ENCODE measurements at places on chromosomes 7 and 10.

DNA sequence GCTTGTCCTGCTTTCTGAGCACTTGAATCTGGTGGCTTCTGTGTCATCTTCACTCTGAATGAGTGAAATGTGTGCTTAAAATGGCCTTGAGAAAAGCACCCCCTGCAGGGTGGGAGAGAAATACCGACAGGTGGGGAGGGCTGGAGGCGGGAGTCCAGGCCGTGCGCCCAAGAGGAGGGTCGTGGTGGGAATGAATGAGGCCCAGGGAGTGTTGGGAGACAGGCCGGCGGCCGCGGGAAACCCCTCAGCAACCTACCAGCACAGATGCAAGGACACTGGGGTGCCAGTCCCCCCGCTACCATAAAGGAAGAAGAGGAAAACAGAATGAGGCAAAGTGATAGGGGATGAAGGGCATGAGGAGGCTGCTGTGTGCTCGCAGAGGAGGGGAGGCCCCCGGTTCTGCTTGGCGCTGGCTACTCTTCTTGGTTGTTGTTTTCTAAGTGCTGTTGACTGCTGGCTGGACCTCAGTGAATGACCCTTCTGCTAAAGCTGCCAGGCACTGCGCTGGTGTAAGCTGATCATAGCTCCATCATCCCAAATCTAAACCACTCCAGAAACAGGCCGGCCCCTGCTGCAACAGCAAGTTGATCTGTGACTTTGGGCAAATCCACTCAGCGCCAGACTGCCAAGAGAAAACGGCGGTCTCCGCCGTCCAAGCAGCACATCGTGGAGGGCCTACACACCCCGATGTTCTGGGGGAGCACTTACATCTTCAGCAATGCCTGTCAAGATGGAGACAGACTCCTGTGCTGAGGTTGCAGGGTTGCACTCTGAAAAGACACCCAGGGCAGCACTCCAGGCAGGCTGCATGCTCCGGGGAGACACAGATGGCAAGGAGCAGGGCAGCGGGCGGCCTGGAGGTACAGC lies 378.5 kb downstream of the DNAJB6 start:
- no peak for DNase-seq

DNA sequence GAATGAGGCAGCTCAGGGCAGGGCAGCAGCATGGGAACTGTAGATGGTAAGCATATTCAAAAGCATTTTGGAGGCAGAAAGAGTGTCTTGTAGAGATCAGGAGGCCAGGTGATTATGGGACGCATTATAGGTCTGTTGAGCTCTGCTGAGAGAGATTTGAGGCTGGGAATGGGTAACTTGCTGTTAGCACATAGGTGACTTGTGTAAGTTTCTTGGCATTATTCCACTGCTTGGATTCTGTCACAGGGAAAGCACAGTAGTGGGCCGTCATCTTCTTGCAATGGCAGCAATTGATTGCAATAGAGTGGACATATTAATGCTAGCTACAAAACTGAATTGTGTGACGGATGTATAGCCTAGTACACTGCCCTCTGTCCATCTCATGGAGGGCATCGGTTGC lies 434.3 kb upstream of the IGFBP3 start:
- DNase-seq: no peak

DNA sequence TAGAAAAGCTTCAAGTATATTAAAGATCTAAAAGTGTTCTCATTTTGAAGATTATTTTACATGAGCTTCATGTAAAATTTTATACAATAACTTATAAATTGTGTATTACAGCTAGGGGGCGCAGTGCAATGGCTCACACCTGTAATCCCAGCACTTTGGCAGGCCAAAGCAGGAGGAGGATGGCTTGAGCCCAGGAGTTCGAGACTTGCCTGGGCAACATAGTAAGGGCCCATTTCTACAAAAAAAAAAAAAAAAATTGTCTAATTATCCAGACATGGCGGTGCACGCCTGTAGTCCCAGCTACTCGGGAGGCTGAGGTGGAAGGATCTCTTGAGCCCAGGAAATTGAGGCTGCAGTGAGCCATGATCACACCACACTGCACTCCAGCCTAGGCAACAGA lies 16.6 kb downstream of the ACBD5 start:
- peak; percentile 23 for DNase-seq

- DNase-seq: no peak
Measured at GRCh38 chr7:111138586-111138985, 47.7 kb downstream of the LRRN3 start.

DNA sequence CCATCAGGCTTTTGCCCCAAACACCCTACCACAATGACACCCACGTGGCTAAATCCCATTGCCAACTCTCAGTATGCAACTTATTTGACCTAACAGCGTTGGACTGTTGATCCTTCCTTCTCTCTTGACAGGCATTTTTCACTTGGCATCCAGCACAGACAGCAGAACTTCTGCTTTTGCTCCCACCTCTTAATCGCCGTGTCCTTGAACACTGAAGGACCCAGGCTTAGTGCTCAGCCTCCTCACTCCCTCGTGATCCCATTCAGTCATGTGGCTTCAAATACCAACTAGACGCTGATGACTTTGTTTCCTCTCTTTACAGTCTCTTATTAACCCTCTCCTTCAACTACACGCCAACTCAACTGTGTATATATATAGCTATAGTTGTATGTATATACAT lies 25.0 kb downstream of the ZFAND2A start:
- no peak for DNase-seq

DNA sequence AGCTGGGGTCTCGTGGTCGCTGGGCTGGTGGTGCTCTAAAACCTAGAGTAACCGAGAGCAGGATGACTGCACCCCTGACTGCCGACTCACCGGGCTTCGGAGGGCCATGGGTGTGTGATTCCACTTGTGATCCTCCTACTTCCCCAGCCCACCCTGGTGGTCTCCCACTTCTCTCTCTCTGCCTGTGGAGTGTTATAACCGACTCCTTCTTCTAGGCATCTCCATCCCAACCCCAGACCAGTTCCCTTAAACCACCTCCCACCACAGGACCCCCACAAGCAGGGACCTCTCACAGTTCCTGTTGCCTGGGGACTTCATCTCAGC lies 52.4 kb downstream of the IKZF1 start:
- no peak for DNase-seq

DNA sequence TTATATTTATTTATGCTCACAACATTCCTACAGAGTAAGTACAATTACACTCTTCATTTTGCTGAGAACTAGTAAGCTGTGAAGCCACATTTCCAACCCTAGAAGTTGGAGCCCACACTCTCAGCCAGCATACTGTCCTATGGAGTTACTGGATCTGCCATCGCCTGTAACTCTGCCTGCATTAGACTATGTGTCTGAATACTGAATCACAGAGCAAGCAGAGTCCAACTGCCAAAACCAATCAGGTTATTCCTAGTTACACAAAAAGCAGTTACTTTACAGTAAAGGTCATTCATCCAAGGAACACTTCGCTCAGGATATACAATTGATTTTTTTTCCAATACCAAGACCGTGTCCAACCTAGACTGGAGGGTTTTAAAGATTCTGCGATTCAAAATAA lies 21.5 kb downstream of the CTAGE6 start:
- no peak for DNase-seq

DNA sequence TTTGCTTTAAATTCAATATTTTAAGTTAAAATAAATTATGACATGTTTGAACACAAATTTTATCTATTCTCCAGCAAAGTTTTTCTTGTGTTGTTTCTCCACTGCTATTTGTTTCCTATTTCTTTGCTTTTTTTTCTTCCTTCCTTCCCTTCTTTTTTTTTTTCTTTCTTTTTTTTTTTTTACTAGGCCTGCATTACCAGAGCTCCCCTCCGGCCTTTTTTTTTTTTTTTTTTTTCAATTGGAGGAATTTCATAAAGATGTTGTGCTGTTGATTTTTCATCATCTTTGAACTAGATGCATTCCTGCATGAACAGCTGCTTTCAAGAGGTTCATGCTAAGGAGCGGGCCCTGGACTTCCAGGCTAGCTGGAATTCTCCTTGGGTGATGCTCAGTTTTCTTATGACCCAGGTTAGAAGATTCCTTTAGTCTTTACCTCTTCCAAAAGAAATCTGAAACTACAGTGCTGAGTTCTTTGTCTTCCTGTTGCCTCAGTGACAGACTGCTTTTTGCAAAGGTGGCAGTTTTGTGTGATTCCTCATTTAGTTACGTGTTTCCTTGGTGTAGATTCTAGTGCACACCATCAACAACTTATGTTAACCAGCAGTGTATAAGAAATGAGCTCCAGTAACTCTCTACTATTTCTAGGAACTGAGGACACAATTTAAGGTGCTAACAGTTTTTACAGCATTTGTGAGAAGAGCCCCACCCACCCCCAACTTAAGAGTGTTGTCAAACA lies 4.8 kb upstream of the CAMK1D start:
- DNase-seq: no peak

- no peak for DNase-seq
Measured at GRCh38 chr10:112842832-112843360, 107.2 kb upstream of the TCF7L2 start.

- DNase-seq: no peak
Measured at GRCh38 chr7:11464624-11465023, 367.4 kb downstream of the THSD7A start.

DNA sequence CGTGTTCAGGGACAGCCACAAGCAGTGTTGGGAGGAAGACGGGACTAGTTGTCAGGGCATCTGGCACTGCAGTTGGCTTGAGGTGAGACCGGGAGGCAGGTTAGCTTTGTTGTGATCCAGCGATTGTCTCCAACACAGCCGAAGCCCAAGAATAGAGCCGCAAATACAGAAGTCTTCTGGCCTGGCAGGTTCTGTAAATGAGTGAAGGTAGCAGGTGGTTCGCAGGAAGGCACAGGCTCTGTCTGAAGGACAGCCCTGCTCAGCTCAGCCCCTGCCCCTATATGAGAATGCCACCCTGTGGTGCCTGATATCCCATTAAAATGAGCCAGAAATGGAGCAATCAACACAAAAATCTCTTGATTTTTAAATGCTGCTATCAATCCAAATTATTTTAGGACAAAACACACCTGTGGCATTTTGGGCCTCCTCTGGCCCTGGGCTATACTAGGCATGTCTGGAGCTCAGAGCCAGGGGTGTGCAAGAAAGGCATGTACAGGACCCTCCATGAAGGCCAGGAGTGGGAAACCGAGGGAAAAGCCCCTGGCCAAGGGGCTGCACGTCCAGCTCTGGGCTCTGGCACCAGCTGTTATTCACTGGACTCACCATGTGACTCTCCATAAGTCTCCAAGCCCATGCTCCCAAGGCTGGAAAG lies 11.2 kb upstream of the C10orf71 start:
- DNase-seq: no peak

Data from NCI-H146 (cell line).